HS-5 (cell line): ENCODE measurements at places on chromosomes 11 and 22.

GRCh38 chr22:44802956-44803355 lies 50.6 kb downstream of the ARHGAP8 start:
- no peak for DNase-seq

GRCh38 chr11:26350002-26350401 lies 18.1 kb downstream of the ANO3 start:
- DNase-seq = no peak

GRCh38 chr22:49240016-49240380 lies 587.7 kb downstream of the BRD1 start:
- no peak for DNase-seq

DNA sequence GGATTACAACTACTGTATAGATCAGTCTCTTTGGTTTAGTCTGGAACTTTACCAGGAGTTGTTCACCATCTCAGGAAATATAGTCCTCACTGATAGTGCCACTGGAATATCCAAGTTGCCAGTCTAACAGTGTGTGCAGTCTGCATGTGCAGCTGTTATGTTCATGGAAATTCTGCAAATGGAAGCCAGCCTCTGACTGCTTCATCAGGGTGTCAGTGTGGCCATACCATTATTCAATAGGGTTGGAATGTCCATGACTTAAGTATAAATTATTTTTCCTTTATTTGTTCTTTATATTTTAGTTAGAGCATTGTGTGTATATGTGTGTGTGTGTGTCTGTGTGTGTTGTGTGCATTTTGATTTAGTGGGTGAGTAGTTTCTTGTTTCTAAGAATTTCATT lies 51.8 kb downstream of the C11orf96 start:
- no peak for DNase-seq

- DNase-seq = no peak
Measured at GRCh38 chr11:8032576-8033304, 45.6 kb downstream of the EIF3F start.

- DNase-seq = no peak
Measured at GRCh38 chr11:16098526-16099205, 257.7 kb downstream of the SOX6 start.

GRCh38 chr11:11605181-11605580 lies 16.6 kb downstream of the GALNT18 start:
- no peak for DNase-seq

GRCh38 chr11:47137476-47137875 lies 39.2 kb downstream of the ARFGAP2 start:
- DNase-seq = no peak

DNA sequence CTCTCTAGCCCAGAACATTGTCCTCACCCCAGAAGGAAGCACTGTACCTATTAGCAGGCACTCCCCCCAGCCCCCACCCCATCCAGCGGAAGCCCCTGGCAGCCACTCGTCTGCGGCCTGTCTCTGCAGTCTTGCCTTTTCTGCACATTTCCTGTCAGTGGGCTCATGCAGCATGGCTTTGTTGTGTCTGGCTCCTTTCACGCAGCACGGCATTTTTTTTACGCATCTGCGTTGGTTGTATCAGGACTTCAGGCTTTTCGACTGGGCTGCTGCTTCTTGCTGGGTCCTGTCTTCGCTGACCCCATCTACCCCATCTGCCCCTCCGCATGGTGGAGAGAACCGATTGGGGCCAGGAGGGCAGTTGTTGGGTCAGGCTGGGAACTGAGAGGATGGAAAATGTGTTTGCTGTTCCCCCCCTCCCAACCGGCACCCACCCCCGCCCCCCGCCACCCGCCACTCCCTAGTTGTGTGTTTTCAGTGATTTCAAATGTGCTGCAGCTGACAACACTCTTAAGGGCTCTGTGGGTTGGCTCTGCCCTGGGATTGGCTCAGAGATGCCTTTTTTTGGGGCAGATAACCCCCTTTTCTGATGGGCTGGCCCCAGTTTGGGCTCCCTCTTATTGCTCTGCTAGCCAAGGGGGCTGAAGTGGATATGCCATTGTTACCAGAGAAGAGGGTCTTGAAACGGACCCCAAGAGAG lies 110.0 kb downstream of the KIAA1671 start:
- DNase-seq = no peak

DNA sequence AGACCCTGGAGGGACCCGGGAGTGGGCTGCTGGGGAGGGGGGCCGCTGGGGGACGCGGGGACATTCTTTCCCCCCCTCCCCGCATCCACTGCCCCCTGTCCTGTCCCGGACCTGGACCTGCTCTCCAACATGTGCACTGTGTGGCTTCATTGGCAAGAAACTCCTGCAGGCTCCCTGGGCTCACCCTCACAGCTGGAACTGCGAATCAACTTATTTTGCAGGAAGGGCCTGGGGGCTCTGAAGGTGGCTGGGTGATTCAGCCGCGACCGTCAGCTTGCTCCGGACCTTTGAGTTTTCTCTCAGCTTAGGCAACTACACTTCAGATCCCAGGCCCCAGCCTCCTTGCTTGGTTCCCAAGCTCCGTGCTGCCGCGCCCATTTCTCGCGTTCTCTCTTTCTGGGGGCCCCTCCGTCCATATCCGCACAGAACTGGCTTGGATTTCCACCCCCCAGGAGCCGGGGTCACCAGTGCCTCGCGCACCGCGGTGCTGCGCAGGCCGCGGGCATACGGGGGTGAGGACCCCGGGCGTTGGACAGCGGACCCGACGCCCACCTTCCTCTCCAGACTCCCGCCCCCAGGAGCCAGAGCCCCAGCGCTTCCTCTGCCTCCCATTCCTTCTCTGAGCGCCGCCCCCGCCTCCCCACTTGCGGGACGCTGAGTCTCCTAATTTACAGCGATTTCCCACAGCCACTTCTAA lies 471 bp upstream of the AHNAK start:
- DNase-seq = no peak
